ENCODE measurements at places on chromosomes 7 and 10.
A peak's percentile ranks its signal among the peaks of the same experiment; 100 is the strongest.

GRCh38 chr10:77603534-77603927 lies 34.1 kb downstream of the KCNMA1 start:
- no peak for DNase-seq

DNA sequence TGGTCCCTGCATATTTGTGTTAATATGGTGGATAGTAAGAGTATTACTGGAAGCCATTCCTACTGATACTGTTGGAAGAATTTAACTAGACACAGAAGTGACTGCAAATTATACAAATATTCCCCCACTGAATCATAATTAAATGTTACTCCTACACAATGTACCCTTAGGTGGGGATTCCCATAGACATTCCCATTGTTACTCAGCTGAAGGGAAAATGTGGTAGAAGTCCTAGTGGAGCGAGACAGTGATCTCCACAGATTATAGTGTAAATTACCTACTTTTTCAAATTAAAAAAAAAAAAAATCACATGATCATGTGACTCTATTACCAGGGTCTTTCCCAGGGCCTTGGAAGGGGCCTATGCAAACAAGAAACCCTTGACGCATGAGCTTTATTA lies 611.8 kb downstream of the LRMDA start:
- DNase-seq, result no peak

GRCh38 chr10:88205842-88206446 lies 342.5 kb downstream of the PTEN start:
- DNase-seq, result no peak

- DNase-seq, result peak; percentile 51
Observed at GRCh38 chr10:110504111-110504735, 6.5 kb downstream of the DUSP5 start.

DNA sequence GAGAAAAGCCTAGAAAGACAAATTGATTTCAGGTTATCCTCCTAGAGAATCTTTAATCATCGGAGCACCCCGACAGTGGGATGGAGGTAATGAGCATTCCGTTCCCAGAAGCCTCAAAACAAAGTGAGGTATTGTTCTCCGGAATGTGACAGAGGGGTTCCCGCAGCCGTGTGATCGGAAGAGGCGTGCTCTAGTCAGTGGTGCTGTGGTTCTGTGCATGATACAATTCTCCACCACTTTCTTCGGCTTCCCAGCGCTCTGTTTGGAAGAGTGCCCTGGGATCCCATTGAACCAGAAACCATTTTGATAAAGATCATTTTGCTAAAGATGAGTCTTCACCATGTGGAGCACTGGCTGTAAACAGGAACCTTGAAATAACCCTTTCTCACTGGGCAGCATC lies 434.6 kb downstream of the PAXIP1 start:
- no peak for DNase-seq

GRCh38 chr10:29646238-29646902 lies 11.6 kb upstream of the SVIL start:
- no peak for DNase-seq
